ENCODE measurements at places on chromosomes 7 and 10. TPM values are rescaled to one million over a fixed set of nuclear protein-coding genes. Genes with fewer than 3 reads are reported as not detected.

Gene HOXA1
- total RNA-seq: 6.2 TPM

Gene PRSS2
- total RNA-seq: not detected

Gene SLC18A2
- total RNA-seq: not detected

Gene WIPF3
- not detected for total RNA-seq

Gene ZNF503
- 2.2 TPM for total RNA-seq
